ENCODE measurements at places on chromosomes 13 and 19. TPM values are rescaled to one million over a fixed set of nuclear protein-coding genes. Genes with fewer than 3 reads are reported as not detected.

The PNKP gene
- total RNA-seq, result 49.5 TPM

GRCh38 chr13:59527500-59527899 lies 636.2 kb downstream of the DIAPH3 start:
- DNase-seq, result no peak

The KLK15 gene
- total RNA-seq, result not detected

- DNase-seq, result no peak
These were observed 16.8 kb upstream of the LENG8 start for GRCh38 chr19:54432144-54432738.

The C1QTNF9 gene
- 0.83 TPM for total RNA-seq

The URAD gene
- total RNA-seq, result not detected

DNA sequence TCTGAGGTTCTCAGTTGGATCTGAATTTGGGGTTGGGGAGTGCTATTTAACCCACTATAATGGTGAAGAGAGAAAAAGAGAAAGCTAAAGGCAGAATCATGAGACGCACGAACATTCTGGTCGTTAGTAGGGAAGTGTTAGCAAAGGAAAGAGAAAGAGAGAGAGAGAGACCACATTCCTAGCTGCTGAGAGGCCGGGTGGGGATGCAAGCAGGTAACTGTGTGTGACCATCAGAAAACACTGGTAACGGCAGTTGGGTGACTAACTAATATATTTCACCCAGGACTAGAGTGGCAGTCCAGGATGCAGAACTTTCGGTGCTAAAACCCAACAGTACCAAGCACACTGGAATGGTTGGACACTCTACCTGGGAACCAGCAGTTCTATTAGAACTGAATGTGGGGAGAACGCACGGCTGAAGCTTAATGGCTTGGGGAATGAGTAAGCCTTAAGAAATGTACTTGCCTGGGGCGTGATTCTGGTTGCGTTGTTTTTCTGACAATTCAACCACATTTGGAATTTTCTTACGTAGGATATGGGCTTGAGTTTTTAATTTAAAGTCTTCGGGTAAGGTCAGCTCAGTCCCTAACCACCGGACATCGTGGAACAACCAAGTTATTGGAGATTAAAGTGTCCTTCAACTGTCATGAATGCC lies 130.2 kb downstream of the DNAJC15 start:
- no peak for DNase-seq

GRCh38 chr13:73210218-73210883 lies 151.5 kb downstream of the KLF5 start:
- no peak for DNase-seq
